ENCODE measurements at places on chromosomes 1 and 21.

GRCh38 chr1:210397681-210398080 is 69.0 kb downstream of the HHAT start:
- DNase-seq = no peak

GRCh38 chr21:33122507-33122906 is 52.6 kb downstream of the OLIG1 start:
- no peak for DNase-seq

GRCh38 chr1:232629250-232630046 is 485 bp downstream of the SIPA1L2 start:
- DNase-seq = no peak

DNA sequence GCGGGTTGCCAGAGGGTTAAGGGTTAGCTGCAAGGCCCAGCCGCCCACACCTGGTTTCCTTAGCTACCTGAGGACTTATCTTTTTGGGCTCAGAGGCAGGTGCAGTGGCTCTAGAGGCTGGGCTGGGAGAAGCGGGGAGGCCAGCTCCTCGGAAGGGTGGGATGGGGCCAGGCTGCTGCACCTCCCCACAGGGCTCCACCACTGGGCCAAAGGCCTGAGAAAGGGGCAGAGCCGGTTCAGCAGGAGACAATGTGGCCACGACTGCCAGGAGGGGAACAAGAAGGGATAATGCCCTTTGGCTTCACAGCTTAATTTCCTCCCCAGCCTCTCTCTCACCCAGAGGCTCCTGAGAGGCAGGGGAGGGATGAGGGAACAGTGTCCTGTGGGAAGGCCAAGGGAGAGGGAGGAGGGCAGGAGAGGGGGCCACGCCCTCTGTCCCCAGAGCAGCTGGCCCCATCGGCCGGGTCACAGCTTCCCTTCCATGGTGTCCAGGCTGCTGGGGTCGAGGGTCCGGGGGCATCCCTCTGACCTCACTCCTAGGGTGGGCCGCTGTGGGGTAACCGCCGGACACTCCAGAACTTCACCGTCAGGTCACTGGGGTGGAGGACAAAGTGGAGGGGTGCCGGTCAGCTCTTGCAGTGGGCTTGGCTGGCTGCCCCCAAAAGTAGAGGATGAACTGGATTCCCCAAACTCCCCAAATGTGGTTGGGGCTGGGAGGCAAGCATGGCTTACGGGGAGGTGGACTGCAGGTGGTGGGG is 50.4 kb downstream of the KIF21B start:
- DNase-seq = no peak

- peak; percentile 63 for DNase-seq
Observed at GRCh38 chr1:8116894-8117264, 90.8 kb upstream of the ERRFI1 start.

DNA sequence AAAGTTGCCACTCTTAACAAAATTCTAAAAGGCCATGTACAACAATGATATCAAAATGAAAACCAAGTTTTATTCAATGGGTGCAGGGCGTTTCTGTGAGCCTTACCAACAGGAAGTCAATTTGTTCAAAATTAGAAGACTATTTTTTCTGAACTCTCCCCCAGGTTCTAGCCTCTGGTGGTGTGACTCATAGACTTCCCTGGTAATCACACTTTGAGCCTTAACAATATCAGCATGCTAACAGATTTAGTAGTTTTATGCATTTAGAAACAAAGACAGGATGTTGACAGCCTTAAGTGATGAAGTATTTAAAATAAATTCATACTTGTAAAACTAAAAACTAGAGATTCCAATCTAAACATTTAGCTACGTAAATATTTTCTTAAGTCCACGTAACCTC is 88.4 kb downstream of the LRRC8C start:
- no peak for DNase-seq

DNA sequence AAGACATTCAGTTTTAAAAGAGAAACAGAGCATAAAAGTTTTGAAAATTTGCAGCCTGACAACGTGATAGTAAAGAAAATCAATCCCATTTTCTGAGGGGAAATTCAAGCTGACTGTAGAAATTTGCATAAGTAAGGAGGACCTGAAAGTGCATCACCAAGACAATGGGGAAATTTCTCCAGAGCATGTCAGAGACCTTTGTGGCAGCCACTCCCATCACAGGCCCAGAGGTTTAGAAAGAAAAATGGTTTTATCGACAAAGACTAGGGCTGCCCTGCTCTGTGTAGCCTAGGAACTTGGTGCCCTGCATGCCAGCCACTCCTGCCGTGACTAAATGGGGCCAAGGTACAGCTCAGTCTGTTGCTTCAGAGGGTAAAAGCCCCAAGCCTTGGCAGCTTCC is 1640.2 kb upstream of the PRMT6 start:
- DNase-seq = no peak

DNA sequence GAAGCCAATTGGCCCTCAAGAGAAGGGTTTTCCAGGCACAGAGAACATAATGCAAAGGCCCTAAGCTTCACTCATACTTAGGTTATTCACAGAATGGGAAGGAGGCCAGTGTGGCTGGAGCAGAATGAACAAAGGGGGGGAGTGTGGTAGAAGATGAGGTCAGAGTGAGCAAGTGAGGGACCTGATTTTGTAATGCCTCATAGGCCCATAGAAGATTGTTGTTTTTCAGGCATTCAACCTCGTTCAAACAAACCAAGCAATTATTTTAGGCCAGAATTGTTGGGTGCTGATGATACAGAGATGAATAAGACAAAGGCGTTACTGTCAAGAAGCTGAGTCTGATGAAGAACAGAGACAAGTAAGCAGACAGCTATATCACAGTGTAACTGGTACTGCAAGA is 54.5 kb upstream of the RAP1A start:
- no peak for DNase-seq

DNA sequence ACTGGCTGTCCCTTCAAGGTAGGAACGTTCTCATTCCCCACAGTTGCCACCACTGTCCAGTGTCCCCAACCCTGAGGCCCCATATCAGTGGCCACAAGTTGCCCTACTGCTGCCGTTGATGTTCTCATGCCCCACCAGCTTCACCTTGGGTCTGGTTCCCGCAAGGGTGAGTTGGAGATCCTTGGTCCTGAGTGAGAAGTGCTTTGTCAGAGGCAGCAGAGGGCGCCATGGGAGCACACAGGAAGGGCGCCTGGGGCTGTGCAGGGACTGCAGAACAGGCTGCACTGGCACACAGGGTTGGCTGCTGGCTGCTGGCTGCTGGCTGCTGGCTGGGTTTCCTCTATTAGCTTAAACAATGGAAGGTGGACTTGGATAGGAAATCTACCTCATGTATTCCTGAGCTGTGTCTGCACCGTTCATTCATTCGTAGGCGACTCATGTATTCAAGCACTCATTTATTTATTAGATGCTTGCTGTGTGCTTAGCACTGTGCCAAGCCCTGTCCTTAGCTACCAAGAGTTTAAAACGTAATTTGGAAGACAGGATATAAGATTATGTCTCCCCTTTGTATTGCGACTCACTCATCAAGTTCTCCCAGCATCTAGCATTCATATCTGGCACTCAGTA is 2.1 kb upstream of the S100A9 start:
- no peak for DNase-seq

GRCh38 chr1:154788110-154788870 is 81.8 kb downstream of the KCNN3 start:
- no peak for DNase-seq

All from forelimb muscle (tissue), 1 donor.